Tibial nerve (tissue), 4 donors: ENCODE measurements at places on chromosomes 4 and X.

DNA sequence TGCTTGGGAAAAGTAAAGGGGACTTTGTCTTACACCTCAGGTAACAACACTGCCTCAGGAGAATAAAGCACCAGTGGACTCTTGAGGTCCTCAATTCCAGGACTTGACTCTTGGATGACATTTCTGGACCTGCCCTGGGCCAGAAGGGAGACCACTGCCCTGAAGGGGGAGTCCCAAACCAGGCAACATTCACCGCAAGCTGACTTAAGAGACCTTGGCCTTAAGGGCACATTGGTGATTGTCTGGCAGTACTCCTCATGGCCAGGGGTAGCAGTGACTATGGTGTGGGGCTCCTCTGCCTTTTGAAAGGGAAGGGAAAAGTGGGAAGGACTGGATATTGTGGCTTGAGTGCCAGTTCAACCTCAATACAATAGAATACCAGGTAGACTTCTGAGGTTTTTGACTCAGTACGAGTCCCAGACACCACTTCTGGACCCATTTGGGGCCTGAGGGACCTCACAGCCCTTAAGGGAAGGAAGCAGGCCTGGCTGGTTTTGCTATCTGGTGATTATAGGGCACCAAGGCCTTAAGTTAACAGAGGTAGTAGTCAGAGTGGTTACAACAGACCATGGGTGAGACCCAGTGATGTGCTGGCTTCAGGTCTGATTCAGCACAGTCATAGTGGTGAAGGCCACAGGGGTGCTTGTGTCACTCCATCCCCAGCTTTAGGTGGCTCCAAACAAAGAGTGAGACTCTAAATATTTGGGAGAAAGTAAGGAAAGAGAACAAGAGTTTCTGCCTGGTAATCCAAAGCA is 121.2 kb upstream of the TET2 start:
- H3K27me3 ChIP-seq = no peaks in the 10 kb centered on the region
- H3K4me1 ChIP-seq = no peaks in the 10 kb centered on the region
- no peak overlapping the region for H3K4me3 ChIP-seq

- H3K27me3 ChIP-seq = no peaks in the 10 kb centered on the region
- H3K27ac ChIP-seq = no peak overlapping the region
- DNase-seq = no peak
These were observed 123.1 kb downstream of the ATXN3L start for GRCh38 chrX:13196782-13197181.

DNA sequence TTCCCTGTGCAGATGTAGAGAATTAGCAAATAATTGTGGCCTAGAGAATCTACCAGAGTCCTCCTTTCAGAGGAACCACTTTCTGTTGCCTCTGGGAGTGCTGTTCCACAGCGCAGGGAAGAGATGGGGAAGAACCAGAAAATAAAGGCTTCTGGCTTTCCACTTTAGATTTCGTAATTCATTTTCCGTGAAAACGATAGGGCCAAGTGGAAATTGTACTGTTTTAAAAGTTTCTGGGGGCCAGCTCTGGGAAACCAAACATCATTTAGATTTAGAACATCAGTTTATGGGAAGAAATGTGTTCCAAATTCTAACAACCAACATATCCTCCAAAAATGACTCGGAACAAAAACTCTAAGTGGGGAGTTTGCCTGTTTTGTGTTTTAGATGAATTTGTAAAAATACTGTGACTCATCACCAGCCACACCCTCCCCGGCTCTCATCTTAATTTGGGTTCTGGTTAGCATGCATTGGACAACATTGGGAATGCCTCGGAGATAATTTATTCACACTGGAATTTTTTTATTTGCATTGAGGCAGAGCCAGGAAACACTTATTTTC is 65.2 kb upstream of the LNX1 start:
- H3K27me3 ChIP-seq = no peaks in the 10 kb centered on the region
- no peak overlapping the region for H3K4me3 ChIP-seq

- no peaks in the 10 kb centered on the region for H3K4me1 ChIP-seq
- no peak overlapping the region for H3K4me3 ChIP-seq
- DNase-seq = no peak
These were observed 7.7 kb downstream of the CCNQ start for GRCh38 chrX:153590961-153591956.

DNA sequence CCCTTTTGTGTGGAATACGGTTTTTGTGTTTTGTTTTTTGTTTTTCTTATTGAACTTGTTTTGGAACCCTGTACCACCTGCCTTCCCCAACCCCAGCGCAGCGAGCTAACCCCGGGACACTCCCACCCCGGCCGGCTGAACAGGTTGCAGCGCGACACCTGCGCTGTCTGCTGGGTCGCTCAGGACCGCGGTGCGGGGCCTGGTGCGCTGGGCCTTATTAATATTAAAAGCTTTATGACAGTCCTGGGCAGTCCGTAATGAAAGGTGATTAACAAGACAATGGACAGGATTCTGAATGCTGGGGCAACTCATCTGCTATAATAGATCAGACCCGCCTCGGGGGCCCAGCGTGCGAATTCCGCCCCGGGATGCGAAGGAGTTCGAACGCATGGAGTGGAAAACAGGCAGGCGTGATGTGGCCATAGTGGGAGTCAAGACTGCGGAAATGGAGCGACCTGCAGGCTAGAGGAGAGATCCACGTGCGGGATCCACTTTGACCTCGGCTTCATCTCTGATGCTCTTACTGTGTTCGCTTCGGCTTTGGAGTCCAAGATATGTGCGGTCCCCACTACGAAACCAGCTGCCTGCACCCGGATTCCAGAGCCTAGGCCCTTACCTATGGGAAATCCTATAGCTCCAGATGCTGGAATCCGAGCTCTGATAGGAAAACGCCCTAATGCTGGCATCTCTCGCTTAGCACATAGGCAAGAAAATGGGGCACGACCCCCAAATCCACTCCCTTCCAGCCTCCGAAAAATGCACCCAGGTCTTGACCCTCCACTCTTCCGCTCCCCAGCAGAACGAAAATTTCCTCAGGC is 69.0 kb upstream of the TMEM33 start:
- DNase-seq = no peak
- no peak overlapping the region for H3K4me3 ChIP-seq
- peaks cover 54% of the 10 kb centered on the region for H3K27me3 ChIP-seq
- no peaks in the 10 kb centered on the region for H3K36me3 ChIP-seq
- peaks cover 12% of the 10 kb centered on the region for H3K4me1 ChIP-seq
- H3K27ac ChIP-seq = no peak overlapping the region

DNA sequence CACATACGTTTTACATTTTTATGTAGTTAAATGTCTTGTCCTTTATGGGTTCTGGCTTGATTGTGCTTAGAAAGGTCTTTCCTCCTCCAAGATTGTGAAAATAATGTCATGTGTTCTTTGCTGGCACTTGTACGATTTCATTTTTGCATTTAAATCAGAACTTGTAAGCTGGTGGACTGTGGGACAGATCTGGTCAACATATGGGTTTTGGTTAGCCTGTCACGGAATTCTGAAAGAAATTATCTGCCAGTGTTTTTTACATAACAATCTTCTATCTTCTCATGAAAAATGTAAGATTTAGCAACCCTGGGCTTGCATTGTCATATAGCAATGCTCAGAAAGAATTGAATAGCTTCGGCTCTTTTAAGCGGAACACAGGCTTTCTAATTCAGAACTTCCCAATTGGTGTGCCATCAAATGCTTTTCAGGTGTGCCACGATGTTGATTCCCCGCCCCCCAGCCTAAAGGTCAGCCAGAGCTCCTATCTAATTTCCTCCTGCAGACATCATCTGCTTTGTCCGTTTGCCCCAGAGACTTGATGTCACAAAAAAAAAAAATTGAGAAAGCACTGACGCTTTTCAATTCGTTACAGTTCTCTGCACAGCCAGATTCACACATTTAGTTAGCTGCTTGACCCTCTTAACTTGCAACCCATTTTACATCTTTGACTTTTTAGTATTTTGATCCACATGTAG is 16.2 kb downstream of the AFF1 start:
- H3K27me3 ChIP-seq = no peaks in the 10 kb centered on the region
- H3K4me3 ChIP-seq = no peak overlapping the region
- no peak overlapping the region for H3K27ac ChIP-seq
- DNase-seq = no peak

DNA sequence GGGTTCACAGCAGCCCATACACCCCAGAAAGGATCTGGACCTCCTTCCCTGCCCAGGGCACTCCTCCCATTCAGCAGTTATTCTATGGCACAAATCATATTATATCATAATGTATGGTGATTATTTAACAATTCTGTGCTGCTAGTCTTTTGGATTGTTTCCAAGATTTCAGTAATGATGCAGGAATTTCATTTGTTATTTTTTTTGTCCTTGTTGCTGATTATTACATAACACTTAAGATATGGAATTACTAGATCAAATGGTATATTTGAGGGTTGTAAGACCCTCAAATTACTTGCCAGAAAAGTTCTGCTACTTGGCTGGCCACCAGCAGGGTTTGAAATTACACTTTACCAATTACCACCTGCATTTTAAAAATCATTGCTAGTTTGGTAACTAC is 36.4 kb downstream of the QDPR start:
- H3K27ac ChIP-seq = no peak overlapping the region
- H3K27me3 ChIP-seq = no peaks in the 10 kb centered on the region
- DNase-seq = no peak
- H3K4me1 ChIP-seq = no peaks in the 10 kb centered on the region
- H3K4me3 ChIP-seq = no peak overlapping the region

DNA sequence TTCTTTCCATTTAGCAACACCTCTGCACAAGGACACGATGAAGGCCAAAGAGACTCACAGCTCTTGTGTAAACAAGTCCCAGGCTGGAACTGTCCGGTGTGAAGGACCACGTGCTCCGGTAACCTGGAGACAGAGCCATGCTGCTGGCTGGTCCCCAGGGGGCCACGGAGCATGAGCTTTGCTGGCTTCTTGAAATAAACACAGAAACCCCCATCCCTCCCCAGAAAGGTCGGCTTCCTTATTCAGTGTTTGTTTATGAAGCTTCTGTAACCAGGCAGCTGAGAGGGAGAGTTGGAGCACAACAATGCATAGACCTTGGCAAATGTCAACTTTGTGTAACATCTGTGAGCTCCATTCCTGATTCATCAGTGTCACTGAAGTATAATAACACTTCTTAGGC is 109.4 kb downstream of the GPR143 start:
- no peak overlapping the region for H3K4me3 ChIP-seq
- no peak overlapping the region for H3K27ac ChIP-seq
- H3K4me1 ChIP-seq = no peaks in the 10 kb centered on the region
- no peaks in the 10 kb centered on the region for H3K36me3 ChIP-seq

DNA sequence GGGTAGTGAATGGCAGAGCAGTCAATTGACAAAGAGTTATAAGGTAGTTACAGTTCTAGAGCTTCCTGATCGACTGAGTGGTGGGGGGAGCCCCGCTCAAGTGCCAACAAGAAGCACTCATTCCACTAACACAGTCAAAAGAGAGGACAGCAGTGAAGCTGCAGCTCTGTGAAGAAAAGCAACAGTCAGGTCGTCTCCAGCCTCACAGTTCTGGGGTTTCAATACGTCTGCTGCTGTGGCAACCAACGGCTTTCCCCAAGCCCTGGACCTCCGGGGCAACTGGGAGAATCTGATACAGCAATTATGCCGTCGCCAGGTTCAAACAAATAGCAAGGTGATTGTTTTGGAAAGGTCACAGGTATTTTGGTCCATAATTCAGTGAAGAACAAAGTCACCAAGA is 30.8 kb downstream of the GPM6B start:
- H3K4me1 ChIP-seq = no peaks in the 10 kb centered on the region
- H3K4me3 ChIP-seq = no peak overlapping the region
- no peak for DNase-seq
